ENCODE measurements at places on chromosomes 16 and 17.

- DNase-seq: no peak
Observed at GRCh38 chr16:51816929-51817328, 665.9 kb upstream of the SALL1 start.

GRCh38 chr16:59013930-59014329 lies 279.8 kb upstream of the GOT2 start:
- no peak for DNase-seq

DNA sequence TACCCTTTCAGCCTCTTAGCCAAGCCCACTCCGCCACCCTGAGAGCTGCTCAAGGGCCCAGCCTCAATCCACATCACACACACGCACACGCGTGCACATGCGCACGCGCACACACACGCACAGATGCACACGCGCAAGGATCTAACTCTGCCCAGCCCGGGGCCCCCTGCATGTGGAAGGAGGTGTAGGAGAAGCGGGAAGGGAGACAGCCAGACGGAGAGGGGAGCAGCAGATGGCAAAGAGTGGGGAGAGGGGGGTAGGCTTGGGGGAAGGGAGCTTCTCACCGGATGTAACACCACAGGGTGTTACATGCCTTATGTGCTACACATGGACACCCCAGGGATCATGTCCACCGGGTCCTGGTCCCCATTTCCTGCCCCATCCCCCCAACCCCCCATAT lies 15.3 kb downstream of the DLG4 start:
- no peak for DNase-seq

DNA sequence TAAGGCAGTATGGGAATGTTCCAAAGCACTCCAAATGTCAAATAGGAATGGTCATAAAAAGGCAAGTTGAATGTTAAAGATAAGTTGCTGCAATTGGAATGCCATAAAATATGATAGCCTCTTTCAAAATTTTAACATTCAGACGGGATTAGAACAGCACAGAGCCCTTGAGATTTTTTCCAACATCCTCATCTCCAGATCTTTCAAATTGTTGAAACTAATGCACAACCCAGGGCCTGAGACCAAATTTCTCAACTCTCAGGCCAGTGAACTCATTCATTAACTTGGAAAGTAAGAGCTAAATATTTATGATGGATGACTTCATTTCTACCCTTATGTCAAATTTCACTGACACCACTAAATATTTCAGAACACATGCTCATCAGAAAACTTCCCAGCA lies 346.5 kb upstream of the XYLT1 start:
- DNase-seq: no peak

GRCh38 chr16:46658925-46659324 lies 30.1 kb downstream of the VPS35 start:
- DNase-seq: no peak

DNA sequence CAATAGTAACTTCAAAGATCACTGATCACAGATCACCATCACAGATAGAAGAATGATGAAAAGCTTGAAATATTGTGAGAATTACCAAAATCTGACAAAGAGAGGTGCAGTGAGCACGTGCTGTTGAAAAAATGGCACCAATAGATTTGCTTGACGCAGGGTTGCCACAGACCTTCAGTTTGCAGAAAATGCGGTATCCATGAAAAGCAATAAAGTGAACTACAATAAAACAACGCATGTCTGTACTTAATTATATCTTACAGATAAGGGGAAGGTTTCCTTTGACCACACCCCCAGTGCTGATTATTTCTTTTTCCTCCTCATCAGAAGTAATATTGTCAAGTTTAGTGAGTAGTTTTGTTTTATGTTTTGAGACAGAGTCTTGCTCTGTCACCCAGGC lies 21.1 kb upstream of the PYDC1 start:
- DNase-seq: no peak

DNA sequence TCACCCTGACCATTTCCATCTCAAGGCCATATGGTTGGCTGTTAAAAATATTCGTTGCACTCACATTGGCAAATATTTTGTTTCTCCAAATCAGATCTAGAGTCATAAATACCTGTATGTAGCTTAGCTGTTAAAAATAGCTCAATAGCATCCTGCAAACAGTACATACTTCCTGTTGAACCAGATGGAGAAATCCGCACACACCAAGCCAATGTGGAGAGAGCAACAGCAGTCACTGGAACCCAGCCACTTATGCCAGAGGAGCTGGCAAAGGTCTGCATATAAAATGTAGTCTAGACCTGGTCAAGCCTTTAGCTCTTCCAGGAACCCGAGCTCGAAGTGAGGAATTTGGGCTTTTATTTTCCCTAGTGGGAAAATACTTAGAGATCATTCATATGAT lies 146.4 kb upstream of the KCNJ16 start:
- no peak for DNase-seq

DNA sequence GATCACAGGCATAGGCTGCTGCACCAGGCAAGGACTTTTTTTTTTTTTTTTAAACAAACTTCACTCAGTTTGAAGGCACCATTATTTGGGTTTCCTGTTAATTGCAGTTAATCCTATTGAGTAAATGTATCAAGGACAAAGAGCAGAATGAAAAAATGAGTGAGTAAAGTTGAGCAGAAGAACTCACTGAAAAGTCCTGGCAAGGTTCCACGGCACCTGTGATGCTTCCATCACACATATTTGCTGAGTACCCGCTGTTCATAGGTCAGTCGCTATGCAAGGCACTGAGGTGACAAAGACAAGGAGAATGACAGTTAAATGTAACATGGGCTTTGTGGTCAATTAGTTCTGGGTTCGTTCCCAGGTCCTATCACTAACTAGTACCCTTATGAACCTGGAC lies 670.0 kb downstream of the MAF start:
- no peak for DNase-seq

DNA sequence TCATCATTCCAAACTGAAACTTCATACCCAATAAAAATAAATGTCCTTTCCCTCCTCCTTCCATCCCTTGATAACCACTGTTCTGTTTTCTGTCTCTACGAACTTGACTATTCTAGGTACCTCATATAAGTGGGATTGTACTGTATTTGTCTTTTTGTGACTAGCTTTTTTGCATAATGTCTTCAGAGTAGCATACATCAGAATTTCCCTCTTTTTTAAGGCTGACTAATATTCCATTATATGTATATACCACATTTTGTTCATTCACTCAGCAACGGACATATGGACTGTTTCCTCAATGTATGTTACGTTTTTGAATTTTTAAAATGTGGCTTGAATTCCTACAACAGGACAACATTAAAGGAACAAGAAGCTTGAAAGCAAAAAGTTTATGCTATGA lies 1.5 kb upstream of the NUFIP2 start:
- no peak for DNase-seq

DNA sequence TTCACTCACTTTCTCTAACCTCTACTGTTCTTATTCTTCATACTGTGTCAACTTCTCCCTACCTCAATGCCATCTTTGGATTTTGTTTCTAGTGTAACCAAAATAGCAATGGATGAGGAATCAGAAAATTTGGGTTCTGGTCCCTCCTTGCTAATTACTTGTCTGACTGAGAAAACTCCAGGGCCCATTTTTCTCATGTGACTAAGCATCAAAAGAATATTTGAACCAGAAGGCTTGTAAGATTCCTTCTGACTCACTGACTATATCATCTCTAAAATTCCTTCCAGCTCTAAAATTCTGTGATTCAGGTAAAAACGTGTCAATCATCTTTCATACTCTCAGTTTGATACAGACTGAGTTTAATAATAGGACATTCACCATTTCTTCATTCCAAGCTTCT lies 57.9 kb downstream of the BRIP1 start:
- DNase-seq: no peak

GRCh38 chr17:32634167-32634566 lies 147.4 kb downstream of the CDK5R1 start:
- no peak for DNase-seq

- peak; percentile 71 for DNase-seq
Observed at GRCh38 chr17:2710803-2711607, 559 bp downstream of the CLUH start.

GRCh38 chr17:78568494-78569115 lies 8.6 kb downstream of the DNAH17 start:
- no peak for DNase-seq

GRCh38 chr17:76198702-76199101 lies 41.6 kb downstream of the RNF157 start:
- no peak for DNase-seq

GRCh38 chr17:74773871-74774286 lies 2.3 kb downstream of the NAT9 start:
- no peak for DNase-seq

GRCh38 chr16:10997485-10997884 lies 53.1 kb downstream of the CLEC16A start:
- no peak for DNase-seq

- DNase-seq: no peak
Observed at GRCh38 chr16:68715471-68715870, 21.6 kb upstream of the CDH1 start.

DNA sequence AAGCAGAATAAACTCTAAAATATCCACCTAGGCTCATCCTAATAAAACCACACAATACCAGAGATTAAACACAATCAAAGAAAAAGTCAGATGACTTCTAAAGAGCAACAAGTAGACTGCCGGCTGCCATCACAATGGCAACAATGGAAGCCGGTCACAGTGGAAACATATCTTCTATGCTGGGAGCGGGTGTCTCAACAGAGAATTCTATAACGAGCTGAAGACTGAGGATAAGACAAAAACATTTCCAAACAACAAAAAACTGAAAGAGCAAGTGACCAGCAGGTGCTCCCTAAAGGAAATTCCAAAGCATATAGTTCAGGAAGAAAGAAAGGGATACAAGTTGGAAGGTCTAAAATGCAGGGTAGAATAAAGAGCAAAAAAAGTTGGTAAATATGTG lies 8.9 kb downstream of the NSMCE1 start:
- DNase-seq: no peak

- no peak for DNase-seq
Observed at GRCh38 chr16:49670627-49671026, 185.3 kb downstream of the ZNF423 start.

- DNase-seq: no peak
Observed at GRCh38 chr17:61064087-61064951, 335.3 kb upstream of the TBX2 start.

- DNase-seq: no peak
Observed at GRCh38 chr16:89161763-89162713, 9.5 kb upstream of the CDH15 start.

GRCh38 chr17:44354582-44355561 lies 8.8 kb downstream of the FAM171A2 start:
- no peak for DNase-seq

- no peak for DNase-seq
Observed at GRCh38 chr17:53191878-53192277, 630.8 kb upstream of the KIF2B start.

GRCh38 chr16:53626811-53627210 lies 76.8 kb downstream of the RPGRIP1L start:
- DNase-seq: no peak

GRCh38 chr16:85136702-85137322 lies 24.5 kb upstream of the CIBAR2 start:
- DNase-seq: peak; percentile 83

GRCh38 chr16:69928856-69929400 lies 22.2 kb upstream of the CLEC18A start:
- no peak for DNase-seq

GRCh38 chr17:45160447-45161287 lies 1.0 kb upstream of the HEXIM2 start:
- DNase-seq: peak; percentile 85

DNA sequence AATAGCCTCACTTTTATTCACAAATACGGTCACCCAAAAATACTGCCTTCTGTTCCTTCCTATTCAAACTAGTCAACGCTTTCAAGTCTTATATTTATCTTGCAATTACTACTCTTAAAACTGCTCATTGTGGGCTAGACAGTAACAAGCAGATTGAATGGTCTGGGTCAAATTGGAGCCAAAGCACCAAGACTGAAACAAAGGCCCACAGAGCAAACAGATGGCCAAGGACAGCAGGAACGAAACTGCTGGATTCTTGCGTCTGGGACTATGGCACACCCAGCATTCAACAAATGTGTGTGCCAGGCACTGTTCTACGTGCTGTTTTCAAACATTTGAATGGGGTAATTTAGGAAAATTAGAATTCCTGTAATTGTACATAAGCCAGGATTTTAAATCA lies 250.1 kb upstream of the PSMD7 start:
- no peak for DNase-seq

DNA sequence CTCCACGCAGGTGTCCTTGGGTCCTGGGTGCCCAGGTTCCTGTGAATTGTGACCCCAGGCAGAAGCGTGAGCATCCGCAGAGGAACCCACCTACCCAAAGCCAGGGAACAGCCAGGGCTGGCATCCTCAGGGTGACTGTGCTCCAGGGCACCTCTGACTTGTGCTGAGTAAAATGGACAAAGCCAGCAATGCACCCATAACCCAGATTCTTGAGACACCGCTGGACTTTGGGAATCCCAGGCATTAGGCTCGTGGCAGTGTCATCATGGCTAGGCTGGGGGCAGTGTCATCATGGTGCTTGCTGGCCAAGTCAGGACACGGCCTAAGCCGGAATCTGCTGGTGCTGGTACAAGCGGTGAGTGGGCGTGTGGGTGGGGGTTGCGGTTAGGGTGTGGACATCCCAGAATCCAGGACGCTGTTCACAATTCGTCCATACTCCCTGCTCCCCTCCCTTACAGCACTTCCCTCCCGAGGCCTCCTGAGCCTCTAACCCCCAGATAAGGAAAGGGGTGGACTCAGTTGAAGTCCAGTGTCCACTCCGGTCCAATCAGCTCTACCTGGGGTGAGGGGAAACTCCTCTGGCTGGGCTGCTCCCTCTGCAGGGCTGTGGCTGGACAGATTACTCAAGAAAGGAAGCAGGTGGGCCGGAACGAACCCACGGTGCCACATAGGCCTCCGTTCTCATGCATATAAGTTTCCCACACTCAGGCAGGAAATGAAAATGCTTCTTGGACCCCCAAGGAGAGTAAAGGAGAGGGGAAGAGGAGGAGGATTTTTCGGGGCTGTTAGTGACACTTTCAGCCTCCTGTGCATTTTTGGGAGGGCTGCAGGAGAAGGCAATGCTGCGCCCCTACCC lies 138.9 kb downstream of the SEC14L1 start:
- no peak for DNase-seq

DNA sequence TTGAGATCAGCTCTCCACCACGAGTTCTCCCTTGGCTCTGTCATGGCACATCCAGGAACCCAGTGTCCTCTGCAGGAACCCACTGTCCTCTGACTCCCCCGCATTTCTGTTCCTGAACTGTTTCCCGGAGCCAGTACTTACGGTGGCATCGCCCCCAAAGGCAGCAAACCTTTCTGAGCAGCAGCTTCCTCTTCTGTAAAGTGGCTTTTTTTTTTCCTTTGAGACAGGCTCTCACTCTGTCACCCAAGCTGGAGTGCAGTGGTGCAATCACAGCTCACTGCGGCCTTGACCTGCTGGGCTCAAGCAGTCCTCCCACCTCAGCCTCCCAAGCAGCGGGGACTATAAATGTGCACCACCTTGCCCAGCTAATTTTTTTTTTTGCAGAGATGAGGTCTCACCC lies 32.2 kb downstream of the NAGPA start:
- DNase-seq: no peak

GRCh38 chr17:30588798-30589247 lies 111.6 kb downstream of the GOSR1 start:
- DNase-seq: no peak

DNA sequence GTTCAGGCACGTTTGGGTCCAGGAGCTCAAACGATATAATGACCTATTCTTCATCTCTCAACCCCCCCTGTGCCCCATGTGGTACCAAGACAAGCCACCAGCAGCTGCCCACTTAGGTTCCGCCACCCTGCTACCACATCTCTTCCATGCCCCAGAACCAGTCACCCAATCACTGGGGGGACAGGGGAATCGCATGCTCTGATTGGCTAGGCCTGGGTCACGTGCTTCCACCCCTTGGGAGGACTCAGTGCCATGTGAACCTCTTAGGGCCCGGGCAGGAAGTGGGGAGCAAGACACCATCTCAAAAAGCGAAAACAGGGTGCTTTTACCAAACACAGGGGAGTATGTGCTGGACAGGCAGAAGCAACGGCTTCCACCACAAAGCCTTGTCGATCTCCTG lies 91.3 kb downstream of the KATNIP start:
- DNase-seq: no peak
